NCI-H524 (cell line): ENCODE measurements at places on chromosomes 11 and 22.

GRCh38 chr22:40233886-40234285 lies 56.2 kb downstream of the TNRC6B start:
- no peak for DNase-seq

DNA sequence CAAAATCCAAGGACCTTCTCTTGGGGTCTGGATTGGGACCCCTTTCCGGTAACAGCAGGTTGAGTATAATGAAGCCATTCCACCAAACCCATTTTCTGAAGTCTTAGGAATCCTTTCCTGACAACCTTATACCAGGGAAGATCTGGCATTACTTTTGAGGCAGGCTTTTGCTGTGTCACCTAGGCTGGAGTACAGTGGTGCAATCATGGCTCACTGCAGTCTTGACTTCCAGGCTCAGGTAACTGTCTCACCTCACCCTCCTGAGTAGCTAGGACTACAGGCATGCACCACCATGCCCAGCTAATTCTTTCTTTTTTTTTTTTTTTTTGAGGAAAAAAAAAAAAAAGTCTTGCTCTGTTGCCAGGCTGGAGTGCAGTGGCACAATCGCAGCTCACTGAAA lies 55.8 kb upstream of the TREH start:
- DNase-seq, result no peak

DNA sequence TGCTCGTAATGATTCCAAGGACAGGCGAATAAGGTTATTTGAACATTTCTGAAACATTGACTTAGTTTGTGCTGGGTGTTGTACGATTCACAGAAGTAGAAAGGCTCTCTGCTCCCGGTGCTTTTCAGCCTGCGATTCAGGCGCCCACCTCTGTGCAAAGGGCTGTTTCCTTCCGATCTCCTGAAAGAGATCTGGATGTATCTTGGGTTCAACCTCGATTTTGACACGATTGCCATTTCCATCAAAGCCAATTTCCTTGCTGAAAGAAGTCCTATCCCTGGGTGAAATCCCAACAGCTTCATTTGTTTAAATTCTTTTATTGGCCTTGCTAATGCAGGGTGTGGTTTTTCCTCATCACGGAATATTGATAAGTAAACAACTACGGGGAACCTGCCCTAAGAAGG lies 1.1 kb upstream of the ZC3H12C start:
- no peak for DNase-seq

- DNase-seq, result no peak
These were observed 22.3 kb upstream of the NRGN start for GRCh38 chr11:124717421-124717785.

- DNase-seq, result no peak
These were observed 679.9 kb downstream of the KCNA4 start for GRCh38 chr11:29336727-29337575.

DNA sequence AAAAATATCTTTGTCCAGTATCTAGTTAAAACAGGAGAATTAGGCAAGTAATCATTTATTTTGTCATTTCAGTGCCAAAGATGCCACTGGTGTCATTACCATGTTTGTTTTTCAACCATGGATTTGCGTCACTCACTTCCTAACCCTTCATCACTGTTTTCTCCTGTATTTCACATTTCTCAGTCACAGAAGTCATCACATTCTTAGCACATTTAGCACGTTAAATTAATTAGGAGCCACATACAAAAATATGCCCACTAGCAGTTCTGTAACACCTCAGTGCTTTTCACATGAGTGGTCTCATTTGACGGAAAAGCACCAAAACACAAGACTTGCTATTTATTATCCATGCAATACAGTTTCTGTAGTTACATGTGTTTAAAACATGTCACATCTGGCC lies 546.0 kb downstream of the METTL15 start:
- no peak for DNase-seq

DNA sequence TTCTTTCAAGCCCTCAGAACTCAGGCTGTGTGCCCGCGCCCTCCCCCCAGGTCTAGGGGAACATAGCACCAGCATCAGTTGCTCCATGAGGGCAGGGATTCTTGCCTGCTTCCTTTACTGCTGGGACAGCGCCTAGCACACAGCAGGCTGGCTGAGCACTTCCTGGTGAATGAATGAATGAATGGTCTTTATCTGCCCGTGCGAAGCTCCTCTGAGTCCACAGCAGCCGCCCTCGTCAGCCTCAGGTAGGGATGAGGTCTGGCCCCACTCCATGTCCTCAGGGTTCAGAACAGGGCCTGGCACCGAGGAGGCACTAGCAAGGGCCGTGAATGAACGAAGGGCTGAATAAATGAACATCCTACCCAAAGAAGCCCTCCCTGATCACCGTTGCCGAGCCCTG lies 27.3 kb downstream of the ARRB1 start:
- no peak for DNase-seq

GRCh38 chr11:1274501-1274900 lies 34.9 kb downstream of the TOLLIP start:
- no peak for DNase-seq

DNA sequence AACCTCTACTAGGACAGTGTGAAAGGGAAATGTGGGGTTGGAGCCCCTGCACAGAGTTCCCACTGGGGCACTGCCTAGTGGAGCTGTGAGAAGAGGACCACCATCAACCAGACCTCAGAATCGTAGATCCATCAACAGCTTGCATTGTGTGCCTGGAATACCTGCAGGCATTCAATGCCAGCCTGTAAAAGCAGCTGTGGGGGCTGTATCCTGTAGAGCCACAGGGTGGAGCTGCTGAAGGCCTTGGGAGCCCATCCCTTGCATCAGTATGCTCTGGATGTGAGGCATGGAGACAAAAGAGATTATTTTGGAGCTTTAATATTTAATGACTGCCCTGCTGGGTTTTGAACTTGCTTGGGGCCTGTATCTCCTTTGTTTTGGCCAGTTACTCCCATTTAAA lies 46.3 kb downstream of the PGR start:
- DNase-seq, result no peak

DNA sequence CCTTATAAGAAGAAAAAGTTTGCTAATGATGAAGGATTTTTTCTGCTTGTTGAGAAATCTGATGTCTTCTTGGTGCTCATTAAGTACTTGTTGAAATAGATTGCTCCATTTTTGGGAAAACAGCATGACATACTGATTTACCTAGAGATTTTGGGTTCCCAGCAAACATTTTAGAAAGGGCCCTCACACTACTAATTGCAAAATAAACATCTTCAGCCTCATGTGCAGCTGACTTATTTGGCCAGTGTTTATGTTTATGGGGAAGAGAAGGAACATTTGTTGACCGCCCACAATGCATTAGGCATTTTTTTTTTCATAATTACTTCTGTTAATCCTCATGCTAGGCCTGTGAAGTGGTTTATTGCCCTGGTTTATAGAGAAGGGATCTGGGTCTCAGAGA lies 40.1 kb downstream of the LDLRAD3 start:
- DNase-seq, result no peak

DNA sequence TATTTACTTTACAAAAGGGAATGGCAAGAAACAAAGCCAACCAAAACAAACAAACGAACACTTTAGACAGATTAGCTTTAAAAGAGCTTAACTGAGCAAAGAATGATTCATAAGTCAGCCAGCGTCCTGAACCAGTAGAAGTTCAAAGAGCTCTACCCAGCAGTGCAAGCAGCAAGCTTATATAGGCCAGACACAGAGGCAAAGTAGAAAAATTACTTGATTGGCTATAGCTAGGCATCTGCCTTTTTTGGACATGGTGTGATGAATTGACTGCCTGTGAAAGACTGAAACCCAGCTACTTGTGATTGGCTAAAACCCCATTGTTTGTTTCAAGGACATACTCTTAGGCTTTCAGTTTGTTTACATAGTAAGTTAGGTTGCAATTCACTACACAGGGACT lies 2120.0 kb upstream of the RAG2 start:
- no peak for DNase-seq

DNA sequence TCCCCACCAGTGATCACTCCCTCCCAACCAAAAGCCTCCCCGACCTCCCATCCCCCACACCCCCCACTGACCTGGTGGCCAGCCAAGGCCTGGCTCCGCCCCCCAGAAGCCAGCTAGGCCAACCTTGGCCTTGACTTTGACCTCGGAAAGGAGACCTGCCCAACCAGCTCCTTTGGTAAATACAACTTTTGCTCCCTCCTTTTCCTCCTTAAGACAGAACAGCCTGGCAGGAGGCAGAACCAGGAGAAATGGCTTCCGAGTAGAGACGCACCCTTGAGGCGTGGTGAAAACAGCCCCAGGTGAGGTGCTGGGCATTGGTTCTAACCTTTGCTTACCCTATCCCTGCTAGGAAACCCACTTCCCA lies 27.0 kb downstream of the PLEKHA7 start:
- DNase-seq, result no peak

DNA sequence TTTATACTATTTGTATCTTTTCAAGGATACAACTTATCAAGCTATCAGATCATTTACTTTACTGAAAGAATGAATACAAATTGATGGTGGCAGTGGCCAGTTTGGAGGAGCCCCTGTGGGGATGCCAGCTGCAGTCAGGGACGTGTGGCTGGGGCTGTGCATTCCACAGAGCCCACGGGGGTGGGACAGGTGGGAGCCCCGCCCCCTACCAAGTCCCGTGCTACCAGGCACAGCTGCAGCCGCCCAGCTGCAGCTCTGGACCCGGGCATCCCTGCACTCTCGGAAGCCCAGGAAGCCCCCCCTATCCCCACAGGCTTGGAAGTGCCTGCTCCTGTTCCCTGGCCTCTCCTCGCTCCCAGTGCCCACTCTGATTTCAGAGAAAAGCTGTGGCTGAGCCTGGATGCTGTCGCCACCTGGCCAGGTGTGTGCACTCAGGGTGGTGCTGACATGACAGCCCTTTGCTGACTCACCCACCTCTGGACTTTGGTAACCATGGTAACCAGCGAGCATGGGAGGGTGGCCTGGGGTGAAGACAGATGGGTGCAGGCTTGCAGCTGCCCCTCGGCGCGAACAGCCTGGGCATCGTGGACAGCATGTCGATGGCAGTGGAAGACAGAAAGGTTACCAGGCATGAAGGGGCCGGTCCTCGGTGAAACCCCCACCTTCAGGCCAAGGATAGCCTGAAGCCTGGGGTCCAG lies 138.1 kb downstream of the SBF2 start:
- peak; percentile 79 for DNase-seq

DNA sequence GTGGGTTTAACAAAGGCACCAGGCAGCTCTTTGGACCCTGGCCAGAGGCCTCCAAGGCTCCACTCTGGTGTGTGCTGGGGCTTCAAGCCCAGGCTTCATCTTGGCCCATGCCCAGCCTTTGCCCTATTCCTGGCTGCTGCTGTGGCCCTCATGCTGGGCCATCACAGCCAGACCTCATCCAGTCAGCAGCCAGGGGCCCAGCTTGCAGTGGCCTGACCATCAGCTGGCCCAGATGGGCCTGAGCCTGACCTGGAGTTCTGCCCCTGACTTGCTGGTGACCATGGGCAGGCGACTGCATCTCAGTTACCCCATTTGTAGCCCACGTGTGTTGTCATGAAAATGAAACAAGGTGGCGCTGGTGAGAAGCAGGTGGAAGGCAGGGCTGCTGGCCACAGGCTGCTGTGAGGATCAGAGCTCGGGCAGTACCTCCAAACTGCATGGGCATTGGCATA lies 76.1 kb downstream of the MED15 start:
- no peak for DNase-seq

DNA sequence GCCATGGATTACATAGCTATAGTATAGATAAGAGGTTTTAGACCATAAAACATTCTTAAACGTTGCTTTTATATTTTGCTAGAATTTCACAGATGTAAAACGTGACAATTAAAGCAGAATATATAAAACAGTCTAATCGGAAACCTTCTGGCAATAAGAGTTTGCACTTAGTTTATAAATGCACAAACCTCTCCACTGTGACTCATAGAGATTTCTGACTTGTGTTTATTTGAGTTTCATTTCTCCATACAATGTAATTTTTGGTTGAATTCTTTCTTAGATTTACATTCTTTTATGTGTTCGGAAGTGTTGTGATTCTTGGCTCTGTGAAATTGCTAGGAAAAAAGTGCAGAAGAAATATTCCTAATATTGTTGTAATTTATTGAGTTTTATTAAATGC lies 288.7 kb upstream of the CTSC start:
- DNase-seq, result no peak

DNA sequence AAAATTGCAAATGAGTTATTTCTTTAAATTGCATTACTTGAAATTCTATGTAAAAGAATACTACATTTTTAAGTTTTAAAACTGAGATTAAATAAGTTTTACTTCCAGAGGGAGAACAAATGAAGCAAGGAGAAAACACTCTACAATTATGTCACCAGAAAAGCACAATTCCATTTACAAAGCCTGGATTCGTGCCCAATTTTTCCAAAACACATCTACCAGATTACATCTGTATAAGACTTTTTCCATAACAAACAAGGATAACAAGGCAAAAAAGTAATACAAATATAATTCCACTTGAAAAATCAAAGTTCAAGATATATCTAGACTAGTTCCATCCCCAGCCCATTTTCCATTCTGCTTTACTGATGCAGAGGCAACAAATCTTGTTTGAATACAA lies 40.5 kb downstream of the MTMR2 start:
- DNase-seq, result no peak

GRCh38 chr11:94796863-94797262 lies 28.7 kb downstream of the AMOTL1 start:
- DNase-seq, result no peak

DNA sequence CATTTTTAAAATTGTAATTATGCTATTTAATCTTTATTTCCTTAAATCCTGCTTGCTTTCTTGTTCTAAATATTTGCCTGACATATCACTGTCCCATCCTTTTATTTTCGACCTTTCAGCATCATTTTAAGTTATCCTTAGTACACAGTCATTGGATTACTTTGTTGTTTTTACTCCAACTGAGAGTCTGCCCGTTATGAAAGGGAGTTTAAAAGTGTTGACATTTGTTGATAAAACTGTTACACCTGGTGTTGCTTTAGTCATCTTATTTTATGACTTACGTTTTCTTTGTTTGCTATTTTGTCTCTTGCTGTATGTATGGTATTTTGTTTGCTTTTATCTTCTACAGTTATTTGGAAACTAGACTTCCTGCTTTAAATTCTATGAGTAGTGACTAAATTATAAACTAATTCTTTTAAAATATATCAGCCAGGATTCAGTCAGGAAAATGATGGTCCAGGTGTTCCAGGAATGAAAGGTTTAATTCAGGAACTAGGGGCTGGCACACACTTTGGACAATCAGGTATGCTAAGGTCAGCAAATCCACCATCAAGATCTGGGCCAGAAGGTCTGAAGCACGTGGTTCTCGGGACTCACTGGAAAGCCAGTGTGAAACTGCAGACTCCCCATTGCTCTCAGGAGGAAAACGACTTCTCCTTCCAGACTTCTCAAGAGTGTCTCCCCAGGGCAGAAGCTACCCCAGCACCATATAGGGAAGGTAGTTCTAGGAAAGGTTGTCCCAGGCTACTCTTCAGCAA lies 86.0 kb downstream of the RASSF10 start:
- no peak for DNase-seq

DNA sequence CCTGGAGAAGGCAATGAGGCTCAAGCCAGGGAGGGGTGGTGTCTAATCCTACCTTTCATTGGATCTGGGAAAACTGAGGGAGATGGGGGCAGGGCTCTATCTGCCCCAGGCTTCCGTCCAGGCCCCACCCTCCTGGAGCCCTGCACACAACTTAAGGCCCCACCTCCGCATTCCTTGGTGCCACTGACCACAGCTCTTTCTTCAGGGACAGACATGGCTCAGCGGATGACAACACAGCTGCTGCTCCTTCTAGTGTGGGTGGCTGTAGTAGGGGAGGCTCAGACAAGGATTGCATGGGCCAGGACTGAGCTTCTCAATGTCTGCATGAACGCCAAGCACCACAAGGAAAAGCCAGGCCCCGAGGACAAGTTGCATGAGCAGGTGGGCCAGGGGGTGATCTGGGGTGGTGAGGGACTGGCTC lies at the start of gene FOLR1:
FOLR1 (plus strand) TSS at position 180 of the 421 bp plus-strand sequence; CDS start at position 214, 34 bp downstream.
- no peak for DNase-seq

- DNase-seq, result peak; percentile 60
These were observed 6.0 kb downstream of the IZUMO1R start for GRCh38 chr11:94310191-94310875.

GRCh38 chr22:22895776-22896445 lies 8.3 kb downstream of the IGLL5 start:
- DNase-seq, result no peak
